ENCODE measurements at places on chromosomes 6 and 20.

DNA sequence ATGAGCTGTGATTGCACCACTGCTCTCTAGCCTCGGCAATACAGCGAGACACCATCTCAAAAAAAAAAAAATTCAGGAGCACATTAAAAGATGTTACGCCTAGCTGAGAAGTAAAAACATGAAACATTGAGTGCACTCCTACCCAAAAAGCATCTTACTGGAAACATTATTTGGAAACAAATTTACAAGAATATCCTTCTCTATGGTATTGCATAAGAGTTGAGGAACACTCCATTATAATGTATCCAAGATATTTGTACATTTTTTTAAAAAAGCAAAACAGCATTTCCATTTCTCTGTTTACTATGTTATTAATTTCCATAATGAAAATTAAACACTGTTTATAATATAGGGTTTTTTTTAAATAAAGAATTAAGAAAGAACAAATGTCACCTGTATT lies 48.6 kb downstream of the FAM8A1 start:
- DNase-seq: no peak

GRCh38 chr6:154245506-154245905 lies 111.1 kb downstream of the IPCEF1 start:
- DNase-seq: no peak

- no peak for DNase-seq
Measured at GRCh38 chr6:127023001-127023778, 95.3 kb upstream of the RSPO3 start.

GRCh38 chr6:169212436-169212835 lies 41.2 kb downstream of the THBS2 start:
- no peak for DNase-seq

GRCh38 chr6:39568896-39569295 lies 156.3 kb downstream of the KIF6 start:
- DNase-seq: no peak

GRCh38 chr6:100339574-100340255 lies 125.0 kb downstream of the SIM1 start:
- DNase-seq: no peak

- no peak for DNase-seq
Measured at GRCh38 chr6:125789576-125790357, 993 bp upstream of the NCOA7 start.

DNA sequence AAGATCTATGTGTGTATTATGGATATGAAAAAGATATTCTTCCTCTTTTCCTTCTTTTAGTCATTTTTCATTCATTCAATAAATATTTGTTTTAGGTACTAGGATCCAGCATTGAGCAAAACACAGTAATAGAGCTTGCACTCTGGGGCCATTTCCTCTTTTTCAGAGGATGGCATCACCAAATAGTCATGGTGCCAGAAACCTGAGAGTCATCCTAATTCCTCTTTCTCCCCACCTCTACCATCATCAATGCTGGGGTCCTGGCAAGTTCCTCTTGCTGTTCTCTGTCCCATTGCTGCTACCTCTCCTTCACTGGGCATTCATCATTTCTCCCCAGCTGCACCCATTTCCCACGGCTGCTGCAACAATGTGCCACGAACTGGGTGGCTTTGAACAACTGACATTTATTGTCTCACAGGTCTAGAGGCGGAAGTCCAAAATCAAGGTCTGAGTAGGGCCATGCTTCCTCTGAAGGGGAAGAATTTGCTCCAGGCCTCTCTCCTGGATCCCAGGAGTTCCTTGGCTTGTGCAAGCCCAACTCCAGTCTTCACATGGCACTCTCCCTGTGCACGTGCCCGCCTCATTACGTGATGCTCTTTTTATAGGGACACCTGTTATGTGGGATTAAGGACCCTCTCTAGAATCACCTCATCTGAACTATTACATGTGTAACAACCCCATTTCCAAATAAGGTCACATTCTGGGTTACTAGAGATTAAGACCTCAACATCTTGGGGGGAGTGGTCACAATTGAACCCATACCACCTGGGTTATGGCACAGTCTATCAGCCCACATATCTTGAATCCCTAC lies 9.5 kb upstream of the IGF2R start:
- DNase-seq: peak; percentile 79

DNA sequence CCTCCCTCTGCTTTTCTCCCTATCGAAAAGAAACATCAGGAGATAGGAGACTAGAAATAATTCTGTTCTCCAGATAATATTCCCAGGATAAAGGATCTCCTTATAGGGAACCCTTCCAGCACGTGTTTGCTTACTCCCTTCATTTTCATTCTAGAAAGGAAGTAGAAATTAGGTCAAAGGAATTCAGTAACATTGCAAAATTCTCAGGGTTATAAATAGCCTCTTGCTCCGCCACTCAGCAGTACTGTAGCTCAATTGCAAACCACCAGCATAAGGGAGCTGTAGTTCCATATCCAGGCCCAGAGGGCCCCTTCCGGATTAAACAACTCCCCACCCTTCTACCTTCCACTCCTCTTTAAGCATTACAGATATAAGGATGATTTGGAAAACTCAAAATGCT lies 6.2 kb downstream of the ELMO2 start:
- DNase-seq: peak; percentile 72

- no peak for DNase-seq
Measured at GRCh38 chr6:158803733-158804143, 15.4 kb downstream of the EZR start.

DNA sequence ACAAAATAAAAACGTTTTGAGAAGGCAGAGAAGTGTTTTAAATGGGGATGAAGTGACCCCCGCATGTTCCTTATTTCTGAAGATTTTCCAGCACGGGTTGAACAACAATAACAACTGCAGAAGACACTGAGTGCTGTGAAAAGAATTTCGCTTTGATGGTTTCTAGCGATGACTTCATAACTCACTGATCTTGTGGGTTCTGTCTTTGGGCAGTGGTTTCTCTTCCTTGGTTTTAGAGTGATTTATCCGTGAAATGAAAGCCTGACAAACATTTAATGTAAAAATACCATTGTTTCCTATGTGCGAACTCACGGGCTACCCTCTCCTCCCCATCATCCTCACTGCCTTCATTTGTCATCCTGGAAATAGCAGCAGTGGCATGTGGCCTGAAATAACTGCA lies 793.9 kb downstream of the QKI start:
- no peak for DNase-seq

DNA sequence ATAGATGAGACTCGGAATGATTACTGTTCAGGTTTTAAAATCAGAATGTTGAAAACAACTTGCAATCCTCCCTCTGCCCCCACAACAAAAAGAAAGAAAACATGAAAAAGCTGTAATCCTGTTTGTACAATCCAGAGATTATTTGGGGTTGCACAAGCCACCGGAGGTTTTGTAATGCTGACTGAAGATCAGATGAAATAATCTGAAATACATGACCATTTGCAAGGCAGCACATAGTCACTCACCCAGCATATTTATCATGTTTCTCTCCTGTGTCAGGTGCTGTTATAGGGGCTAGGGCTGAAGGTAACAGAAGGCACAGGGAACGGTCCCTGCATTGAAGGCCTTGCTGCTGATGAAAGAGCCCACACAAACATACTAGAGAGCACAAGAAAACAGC lies 85.3 kb downstream of the SIM1 start:
- DNase-seq: no peak

DNA sequence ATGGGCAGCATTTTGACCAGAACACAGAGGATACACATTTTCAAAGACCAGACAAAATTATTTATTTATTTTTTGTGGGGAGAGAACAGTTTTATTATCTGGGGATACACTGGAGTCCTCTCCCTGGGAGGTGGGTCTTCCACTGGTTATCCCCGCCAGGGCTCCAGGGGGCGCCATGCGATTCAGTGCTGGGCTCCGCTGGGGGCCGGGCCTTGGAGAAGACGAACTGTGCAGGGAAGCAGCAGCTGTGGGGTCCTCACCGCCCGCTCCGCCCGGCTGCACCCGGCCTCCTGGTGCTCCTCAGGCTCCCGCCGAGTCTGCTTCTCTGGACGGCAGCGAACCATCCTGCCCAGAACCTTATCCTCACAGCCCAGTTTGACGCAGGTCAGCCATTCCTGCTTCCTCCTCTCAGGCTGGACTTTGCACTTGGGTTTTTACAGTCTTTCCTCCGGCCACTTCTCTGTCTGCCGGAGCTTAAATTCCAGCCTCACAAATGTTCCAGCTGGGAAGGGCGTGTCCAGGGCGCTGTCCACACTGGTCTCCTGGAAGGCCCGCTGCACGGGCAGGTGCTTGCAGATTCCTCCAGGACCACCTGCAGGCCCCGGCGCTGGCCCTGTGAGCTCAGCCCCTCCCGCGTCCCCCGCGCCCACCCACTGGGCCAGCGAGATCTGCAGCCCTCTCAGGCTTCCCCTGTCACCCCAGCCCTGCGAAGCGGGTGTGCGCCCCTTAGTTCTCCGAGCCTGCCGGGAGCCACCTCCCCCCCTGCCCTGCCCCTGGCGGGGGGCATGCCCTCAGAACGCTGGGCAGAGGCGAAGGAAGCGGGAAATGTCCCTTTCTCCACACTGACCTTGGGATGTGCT lies 1830.0 kb upstream of the DEFB115 start:
- DNase-seq: no peak

DNA sequence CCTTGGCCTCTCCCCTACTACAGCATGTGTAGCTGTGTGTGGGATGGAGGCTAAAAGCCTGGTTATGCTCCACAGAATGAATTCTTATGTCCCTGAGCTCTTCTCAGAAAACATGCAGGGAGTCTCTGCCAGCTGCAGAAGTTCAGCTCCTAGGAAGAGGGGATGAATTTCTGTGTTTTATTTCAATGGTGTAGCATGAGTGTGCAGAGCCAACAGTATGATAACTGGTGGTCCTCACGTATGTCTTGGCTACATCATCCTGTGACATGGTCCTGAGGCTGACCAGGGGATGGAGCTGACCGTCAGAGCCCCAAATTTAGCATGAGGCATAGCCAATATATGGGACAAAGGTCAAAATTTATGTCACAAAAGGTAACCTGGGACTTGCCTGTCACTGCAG lies 266.1 kb downstream of the ADGB start:
- no peak for DNase-seq

DNA sequence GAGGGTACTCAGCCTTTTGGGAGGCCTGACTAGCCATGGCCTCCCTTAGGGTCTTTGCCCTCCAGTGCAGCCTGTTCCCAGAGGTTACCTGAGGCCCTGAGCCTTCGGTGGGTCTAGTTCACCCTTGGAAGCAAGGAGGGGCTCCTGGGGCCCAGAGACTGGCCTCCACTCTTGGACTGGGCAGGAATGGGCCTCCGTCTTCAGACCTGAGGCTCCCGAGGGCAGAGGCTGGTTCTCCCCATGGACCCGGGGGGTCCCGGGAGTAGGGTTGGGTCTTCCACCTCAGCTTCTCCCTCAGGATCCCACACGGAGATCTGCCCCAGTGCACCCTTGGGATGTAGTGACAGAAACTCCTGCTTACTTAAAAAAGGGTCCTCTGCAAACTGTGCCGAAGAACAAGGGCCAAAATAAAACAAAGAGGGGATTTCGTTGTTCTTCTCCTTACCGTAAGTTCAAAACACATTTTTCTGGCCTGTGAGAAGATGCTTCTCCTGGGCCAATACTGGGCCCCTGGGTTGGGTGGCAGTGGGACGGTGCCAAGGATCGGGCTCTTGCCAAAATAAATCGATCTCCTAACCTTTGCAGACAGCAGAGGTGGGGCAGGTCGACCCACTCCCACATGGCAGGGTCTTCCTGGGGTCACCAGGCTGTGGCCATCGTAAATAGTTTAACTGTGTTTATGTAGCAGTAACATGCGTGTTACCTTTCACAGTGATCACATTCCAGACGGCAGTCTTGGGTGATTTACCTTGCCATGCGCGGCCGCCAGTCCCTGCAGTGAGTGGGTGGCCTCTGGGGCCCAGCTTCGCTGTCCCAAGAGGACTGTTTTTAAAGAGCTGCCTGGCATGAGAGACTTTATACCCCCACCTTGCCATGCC lies 151.8 kb downstream of the VEGFA start:
- no peak for DNase-seq

DNA sequence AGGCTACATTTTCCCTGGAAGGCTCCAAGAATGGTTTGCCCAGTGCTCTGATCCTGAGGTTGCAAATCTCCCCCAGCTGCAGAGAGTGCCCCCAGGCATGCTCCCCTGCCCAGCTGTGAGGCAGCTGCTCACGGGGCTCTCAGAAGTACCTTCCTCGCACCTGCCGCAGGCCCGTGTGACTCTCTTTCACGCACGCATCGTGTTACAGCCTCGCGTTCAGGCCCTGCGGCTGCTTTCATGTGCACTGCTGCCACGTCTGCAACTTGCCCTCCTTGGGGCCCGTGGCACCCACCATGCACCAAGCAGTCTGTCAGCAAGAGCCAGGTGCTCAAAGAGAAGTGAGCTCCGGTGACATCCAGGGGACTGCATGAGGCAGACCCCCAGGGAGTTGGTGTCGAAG lies 28.6 kb upstream of the SPO11 start:
- no peak for DNase-seq

- DNase-seq: no peak
Measured at GRCh38 chr6:169131390-169131789, 122.3 kb downstream of the THBS2 start.

GRCh38 chr6:150417899-150418826 lies 49.4 kb downstream of the IYD start:
- peak; percentile 58 for DNase-seq

GRCh38 chr6:149935246-149935645 lies 6.6 kb upstream of the ULBP2 start:
- DNase-seq: no peak

DNA sequence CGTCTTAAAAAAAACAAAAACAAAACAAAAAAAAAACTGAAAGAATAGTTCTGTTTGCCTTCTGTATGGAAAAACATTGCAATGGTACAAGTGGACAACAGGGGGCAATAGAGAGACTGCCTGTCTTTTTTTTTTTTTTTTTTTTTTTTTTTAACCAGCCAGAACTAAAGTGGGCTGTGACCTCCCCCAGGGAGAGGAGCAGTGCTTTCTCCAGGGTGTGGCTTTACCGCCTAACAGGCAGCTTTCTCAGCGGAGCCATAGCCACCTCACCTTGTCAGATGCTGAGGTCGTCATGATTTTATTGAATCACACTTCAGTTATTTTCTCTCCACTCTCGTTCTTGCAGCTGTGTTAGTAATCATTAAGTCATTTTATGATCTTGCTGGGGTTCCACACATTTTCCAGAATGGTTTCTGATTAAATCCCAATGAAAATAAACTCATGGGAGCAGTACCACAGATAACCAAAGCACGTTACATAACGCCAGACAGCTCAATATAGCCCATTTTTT lies 78.4 kb downstream of the GMPR start:
- no peak for DNase-seq

DNA sequence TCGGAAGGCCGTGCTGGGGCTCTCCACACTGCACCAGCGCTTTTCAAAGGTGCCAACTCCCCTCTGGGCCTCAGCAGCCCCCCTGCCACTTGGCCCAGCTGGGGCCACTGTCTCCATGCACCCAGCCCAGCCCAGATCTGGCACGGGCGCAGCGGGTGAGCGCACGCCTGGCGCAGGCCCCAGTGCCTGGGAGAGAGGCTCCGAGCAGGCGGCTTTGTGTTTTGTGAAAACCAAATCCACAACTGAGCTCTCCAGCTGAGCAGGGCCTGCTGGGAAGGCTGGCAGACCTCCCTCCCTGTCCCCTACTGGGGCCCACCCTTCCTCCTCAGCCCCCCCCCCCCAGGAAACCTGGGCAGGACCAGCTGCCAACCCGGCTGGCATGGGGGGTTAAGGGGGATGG lies 17.0 kb downstream of the MDGA1 start:
- no peak for DNase-seq
